ENCODE measurements at places on chromosomes 7 and 10.

DNA sequence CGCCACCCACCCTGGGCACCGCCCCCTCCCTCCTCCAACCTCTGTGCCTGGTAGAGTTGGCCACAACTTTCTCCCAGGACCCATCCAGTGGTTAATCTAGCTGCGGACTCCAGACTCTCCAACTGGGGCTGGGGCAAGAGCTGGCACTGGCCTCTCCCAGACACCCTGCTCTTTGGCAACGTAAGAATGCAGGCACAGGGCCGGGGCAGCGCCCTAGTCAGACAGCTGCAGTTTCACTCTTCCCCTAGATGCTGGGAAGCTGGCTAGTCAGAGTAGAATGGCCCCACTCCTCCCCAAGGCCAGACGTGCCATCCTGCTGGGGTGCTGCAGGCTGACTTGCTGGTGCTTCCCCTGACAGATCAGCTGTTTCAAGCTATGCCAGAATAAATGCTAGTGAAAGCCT, 22.1 kb downstream of the HSPA12A start:
- no peak for DNase-seq

DNA sequence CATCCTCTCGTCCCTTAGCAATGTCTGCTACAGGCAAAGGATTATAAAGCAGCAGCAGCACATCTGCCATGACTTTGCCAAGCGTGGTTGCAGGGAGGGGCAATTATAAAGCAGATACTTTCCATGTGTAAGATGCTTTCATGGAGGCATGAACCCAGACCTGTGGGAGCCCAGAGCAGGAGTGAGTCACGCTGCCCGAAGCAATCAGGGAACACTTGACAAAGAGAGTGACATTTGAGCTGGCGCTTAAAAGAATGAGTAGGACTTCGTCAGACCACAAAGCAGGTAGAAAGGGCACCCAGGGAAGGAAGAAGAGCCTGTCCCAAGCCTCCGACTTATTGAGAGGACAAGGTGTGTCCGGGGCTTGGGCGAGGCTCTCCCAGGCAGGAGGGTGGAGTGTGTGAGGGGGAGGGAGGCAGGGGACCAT, 147.2 kb downstream of the MYOF start:
- DNase-seq: no peak

DNA sequence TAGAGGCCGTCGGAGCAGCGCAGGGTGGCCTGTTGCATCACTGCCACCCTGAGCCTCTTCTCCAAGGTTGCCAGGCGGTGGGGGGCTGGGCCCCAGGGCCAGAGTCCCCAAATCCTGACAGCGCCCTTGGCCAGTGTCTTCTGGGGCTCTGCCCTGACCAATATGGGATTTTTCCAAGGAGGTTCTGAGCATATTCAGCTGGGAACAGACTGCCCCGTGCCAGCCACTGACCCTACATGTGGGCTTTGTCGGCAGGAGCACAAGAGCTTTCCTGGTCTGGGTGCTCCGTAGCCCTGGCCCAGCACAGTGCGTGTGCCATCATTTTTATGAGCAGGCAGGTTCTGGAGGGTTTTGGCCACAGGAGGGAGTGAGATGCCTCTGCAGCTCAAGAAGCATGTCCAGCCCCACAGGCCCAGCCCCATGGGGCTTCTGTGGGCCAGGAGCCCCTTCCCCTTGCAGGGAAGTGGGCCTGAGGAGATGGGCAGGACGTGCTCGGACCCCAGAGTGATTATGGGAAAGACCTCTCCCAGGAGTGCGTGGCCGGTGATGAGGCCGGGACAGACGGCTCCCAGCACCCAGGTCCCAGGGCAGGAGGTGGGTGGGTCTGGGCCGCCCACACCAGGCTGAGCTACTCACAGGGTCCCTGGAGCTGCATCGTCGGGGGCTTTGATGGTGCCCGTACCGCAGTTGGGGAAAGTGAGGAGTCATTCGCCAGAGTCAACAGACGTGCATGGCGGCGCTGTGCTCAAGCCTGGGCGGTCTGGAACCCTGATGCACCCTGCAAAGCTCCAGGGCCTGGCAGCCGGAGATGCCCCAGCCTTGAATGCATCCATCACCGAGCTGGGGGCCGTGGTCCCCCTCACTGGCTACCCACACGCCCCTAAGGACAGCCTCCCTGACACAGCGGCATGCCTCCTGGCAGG, 66.6 kb downstream of the PWWP2B start:
- no peak for DNase-seq

- no peak for DNase-seq
Measured at GRCh38 chr7:132782777-132783640, 206.7 kb upstream of the PLXNA4 start.

DNA sequence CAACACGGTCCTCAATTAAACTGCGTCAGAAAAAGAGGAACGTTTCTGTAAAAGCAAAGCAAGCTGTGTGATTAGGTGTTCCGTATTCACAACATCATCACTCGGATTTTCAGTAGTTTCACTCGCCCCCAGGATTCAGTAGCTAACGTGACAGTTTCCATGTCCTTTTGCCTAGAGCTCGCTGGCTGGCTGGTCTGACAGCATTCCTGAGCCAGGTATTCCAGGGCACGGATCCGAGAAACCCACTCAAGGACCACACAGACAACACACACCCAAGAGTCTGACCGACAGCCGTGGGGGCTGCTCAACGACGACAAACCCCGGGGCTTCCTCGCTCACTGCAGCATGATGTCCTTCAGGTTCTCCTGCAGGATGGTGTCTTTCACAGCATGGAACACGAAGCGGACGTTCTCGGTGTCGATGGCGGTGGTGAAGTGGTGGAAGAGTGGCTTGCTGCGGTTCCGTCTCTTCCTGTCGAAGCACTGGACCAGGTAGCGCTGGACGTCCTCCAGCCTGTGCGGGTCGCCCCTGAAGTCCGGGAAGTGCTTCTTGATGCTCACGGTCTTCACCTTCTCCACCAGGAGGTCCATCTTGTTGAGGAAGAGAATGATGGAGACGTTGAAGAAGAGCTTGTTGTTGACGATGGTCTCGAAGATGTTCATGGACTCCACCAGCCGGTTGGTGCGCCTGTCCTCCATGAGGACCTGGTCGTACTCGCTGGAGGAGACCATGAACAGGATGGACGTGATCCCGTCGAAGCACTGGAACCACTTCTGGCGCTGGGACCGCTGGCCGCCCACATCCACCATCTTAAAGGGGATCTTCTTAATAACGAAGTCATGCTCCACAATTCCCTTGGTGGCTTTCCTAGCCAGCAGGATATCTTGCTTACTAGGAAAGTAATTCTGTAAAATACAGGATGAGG, 43.1 kb downstream of the AMZ1 start:
- DNase-seq: no peak

Data from glutamatergic neuron (in vitro differentiated cells).